Left colon (tissue), 2 donors: ENCODE measurements at places on chromosomes 7 and 10.

GRCh38 chr7:127658970-127659630 lies 7.1 kb downstream of the SND1 start:
- DNase-seq: no peak

DNA sequence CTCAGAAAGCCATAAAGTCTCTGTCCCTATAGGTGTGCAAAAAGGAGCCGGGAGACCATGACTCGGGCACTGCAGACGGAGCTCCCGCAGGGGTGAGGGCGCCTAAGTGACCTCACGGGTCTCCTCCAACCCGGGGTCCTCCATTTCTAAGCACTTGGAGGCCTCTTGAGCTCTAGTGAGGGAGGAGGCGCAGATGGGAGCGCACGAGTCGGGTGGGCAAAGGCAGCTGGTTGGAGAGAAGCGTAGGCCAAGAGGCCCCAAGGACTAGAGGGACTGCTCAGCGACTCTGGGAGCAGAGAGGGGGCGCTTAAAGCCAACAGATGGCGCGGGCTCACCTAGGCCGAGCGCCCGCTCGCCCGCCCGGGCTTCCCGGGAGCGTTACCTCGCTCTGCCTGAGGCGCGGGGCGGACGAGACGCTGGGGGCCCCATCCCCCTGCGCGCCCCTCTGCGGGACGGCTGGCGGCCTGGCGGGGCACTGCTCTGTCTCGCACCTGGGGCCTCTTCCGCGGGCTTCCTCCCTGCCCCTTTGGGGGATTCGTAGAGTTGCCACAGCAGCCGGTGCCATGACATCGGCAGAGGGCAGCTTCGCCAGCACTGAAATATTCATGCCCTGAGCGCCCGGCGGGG lies 523 bp upstream of the CDH23 start:
- DNase-seq: peak; percentile 44

GRCh38 chr7:14630048-14630447 lies 272.5 kb downstream of the DGKB start:
- DNase-seq: no peak

DNA sequence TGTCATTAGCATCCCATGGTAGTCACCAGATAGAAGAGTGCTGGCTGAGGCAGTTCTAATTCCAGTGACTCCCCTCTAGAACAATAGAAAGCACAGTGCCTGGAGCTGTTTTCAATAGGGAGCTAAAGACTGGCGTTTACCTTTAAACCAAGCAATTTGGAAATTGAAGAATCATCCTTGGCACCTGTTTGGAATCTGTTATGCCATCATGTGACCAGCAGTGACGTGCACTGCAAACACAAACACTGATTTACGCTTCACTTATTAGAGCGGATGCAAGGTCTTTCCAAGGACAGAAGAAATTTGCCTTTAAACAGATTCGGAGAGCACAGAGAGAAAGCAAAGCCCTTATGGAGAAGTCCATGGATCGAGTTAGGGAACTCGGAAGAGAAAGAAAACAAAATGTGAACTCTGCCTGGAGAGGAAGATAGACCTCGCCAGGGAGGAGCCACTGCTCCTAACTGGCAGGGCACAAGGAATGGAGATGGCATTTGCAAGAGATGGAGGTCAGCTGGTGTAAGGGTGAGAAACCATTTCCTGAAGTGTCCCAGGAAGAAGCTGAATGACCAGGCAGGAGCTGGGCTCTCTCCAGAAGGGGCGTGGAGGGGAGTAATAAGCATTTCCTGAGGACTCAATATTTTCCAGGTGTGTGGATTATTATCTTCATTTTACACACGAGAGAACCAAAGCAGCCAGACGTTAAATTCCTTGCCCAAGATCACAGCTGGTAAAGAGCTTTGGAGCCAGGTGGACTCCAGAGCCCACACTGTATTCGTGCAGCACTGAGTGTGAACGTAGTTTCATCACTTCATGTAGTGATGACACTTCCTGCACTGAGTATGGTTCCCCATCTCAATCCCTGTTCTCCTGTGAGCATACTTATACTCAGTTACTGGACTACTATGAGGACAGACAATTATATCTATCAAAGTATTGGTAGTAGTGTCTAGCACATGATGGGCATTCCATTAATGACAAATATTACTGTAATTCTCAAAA lies 97.7 kb downstream of the CUBN start:
- no peak for DNase-seq

DNA sequence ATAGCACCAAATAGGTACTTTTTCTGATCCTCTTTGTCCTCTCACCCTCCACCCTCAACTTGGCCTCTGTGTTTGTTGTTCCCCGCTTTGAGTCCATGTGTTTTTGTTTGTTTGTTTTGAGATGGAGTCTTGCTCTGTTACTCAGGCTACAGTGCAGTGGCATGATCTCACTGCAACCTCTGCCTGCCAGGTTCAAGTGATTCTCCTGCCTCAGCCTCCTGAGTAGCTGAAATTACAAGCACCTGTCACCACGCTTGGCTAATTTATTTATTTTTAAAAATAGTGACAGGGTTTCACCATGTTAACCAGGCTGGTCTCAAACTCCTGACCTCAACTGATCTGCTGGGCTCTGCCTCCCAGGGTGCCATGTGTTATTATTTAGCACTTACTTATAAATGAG lies 5.3 kb downstream of the ZNF273 start:
- DNase-seq: no peak

- peak; percentile 48 for DNase-seq
Measured at GRCh38 chr7:99928994-99929729, at the start of gene GJC3. Gene GJC3, minus strand, starts transcription at chr7:99929620. Its CDS starts 0 bp downstream, at chr7:99929620.

- no peak for DNase-seq
Measured at GRCh38 chr10:24378126-24378920, 169.4 kb downstream of the KIAA1217 start.

DNA sequence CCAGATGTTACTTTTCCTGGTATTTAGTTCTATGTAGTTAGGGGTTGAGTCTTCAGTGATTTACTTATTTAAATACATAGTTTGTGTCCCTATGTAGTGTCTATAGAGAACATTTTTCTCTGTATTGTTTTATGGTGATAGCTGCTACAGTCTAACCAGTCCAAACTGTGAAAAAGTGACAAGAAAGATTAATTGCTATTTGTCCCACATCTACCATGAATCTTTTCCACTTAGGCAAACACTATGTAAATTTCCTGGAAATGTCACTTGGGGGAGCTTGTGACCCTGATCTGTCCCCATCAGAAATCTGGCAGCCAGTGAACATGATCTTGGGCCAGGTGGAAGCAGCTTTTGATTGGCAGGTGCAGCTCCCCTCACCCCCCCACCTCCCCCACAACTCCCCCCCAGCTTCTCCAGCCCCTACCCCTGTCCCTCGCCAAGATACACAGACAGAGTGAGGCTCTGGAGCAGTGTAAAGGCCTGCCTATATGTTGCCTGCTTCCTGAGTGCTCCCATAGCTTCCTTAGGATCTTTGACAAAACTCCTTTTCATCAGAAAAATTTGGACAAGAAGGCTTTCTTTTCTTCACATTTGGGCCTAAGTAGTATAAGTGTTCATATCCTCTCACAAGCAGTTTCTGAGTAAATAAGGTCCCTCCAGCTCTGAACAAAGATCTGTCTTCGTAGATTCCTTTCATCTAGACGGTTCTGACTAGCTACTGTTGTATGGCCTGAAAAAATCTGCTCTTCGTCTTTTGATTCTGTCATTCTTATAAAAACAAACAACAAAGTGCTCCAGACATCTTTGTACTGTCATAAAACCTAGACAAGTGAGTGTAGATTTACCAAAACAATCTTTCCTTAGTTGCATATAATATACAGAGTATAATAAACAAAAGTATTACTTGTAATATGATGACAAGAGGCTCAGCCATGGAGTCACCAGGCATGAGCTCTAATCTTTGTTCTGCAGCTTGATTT lies 31.5 kb upstream of the SLC13A1 start:
- no peak for DNase-seq

DNA sequence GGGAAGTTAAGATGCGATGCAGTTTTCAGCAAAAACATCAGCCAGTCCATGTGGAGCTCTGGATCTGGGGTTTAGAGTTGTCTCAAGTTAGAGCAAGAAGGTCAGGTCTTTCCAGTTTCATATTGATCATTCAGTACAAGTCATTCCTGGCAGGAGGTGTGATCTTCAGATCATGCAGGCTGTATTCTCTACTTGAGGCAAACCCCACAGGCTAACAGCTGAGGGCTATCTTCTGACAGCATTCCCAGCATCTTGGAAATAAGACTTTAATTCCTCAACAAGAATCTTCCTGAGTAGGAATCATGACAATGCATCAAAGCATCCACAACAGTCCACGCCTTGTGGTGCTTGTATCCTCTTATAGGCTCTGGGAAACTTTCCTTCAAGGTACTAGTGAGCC lies 94.9 kb upstream of the ZNF438 start:
- DNase-seq: no peak

DNA sequence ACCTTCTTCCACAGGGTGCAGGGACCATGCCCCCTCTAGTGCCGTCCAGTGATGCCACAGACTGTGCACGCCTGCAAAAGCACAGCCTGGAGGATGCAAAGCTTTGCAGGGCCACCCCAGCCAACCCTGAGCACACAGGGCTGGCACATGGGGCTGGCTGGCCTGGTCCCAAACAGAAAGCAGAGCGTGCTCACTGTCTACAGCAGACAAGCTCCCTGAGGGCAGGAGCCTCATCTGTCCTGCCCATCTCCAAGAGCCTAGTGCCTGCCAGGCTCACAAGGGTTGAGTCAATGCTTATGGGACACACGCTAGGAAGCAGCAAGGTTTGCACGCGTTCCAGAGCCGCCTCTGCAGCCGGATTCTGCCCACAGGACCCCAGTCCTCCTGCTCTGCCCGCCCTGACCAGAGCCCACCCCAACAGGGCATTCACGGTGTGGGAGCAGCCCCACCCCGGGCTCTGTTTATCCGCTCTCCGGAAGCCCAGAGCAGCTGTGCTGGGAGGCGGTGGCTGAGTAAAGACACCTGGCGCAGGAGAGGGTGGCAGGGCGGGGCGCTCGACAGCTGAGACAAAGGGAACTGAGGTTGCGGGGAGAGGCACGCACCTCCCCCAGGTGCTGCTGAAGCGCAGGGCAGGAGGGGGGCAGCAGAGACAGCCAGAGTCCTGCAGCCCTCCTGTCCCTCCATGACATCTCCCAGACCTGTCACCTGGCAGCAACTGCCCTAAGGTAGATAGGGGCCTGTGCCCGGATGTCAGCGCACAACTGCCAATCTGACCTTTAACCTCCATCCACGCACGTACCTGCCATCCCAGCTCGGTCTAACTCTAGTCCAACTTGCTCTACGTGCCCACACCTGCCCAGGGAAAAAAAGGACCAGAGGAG lies 4.3 kb downstream of the KCNH2 start:
- DNase-seq: peak; percentile 85

- DNase-seq: no peak
Measured at GRCh38 chr7:76300166-76300731, 2.2 kb upstream of the HSPB1 start.

DNA sequence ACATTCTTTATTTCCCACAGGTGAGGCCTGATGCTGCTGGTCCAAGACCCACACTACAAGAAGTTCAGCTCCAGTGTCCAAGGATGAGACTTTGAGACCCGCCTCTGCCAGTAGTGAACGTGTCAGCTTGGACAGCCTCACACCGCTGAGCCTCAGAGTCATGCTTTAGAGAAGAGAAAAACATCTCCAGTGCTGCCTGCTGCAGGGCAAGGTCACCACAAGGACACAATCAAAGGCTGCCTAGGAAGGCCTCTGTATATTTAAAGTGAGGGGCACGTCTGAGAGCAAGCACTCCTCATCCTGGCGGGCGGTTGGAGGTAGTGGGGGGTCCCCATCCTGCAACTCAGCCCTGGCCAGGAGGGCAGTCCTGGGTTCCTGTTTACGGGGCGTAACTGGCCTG lies 19.3 kb downstream of the FGFR2 start:
- DNase-seq: no peak

GRCh38 chr10:100289641-100290040 lies 3.2 kb upstream of the BLOC1S2 start:
- DNase-seq: no peak

- no peak for DNase-seq
Measured at GRCh38 chr10:24007359-24007758, 201.6 kb upstream of the KIAA1217 start.

DNA sequence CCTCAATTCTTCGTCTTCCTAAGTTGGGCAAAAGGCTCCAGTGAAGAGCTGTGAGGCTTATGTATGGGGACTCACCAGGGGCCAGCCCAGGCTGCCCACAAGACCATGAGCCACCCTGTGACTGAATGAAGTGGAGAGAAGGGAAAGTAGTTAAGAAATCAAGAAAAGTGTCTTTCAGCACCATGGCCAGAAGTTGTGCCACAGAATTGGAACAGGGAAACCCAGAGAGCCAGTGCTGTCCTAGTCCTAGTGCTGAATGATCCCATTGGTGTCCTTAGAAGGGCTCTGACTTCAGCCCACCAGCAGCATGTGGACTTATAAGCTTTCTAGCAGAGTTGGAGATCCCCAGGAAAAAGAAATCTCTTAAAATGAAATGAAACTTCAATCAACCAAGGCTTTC lies 37.0 kb upstream of the CCSER2 start:
- no peak for DNase-seq

DNA sequence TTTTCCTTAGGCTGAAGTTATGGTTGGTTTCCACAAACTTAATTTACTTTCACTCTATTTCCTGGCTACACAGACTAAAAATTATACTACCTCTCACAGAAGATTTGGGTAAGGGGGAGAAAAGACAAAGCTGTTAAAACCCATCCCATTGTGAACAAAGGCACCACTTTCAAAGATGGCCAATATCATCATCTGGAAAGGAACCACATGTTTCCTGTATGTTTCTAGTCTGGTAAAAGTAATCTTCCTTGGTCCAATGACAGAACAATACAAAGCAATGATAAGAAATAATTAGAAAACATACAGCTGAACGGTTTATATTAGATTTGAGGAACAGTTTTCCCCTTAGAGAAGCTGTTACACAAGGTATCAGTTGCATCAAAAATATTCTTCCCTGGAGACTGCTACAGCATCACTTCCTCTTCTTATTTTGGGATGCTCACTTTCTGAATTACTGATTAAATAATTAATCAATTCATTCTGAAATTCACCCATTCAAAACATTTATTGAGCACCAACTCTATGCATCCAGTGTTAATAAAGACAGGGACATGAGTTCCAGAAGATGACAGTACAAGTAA lies 8.5 kb upstream of the SFR1 start:
- DNase-seq: no peak

DNA sequence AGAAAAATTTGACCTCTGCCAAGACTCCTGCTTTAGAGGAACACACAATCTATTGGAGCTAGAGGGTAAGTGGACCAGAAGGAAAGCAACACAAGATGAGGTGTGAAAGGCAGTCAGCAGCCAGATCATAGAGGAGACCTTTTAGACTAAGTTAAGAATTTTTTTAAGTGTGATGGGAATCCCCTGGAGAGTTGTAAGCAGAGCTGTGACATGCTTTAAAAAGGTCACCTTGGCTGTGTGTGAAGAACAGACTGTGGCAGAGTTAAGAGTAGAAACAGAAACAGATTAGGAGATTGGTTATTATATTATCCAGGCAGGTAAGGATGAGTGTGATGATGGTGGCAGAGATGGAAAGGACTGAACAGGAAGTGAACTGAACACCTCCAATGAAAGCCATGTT lies 23.5 kb downstream of the CPEB3 start:
- DNase-seq: no peak

- no peak for DNase-seq
Measured at GRCh38 chr10:24394461-24395190, 185.7 kb downstream of the KIAA1217 start.
